NCI-H1694 treated with DMSO at 0.1 percent for 48 hours (cell line): ENCODE measurements at places on chromosomes 4 and X.

DNA sequence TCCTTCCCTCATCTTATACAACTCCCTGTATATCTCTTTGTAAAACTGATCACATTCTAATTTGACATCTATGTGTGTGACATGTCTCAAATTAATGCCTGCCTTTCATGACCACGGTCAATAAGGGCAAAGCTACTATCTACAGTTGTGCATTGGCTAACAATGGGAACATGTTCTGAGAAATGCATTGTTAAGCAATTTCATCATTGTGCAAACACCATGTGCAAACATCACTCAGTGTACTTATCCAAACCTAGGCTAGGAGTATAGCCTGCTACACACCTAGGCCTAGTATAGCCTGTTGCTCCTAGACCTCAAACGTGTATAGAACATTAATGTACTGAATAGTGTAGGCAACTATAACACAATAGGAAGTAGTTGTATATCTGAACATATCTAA, 95.0 kb downstream of the BANK1 start:
- DNase-seq, result no peak

DNA sequence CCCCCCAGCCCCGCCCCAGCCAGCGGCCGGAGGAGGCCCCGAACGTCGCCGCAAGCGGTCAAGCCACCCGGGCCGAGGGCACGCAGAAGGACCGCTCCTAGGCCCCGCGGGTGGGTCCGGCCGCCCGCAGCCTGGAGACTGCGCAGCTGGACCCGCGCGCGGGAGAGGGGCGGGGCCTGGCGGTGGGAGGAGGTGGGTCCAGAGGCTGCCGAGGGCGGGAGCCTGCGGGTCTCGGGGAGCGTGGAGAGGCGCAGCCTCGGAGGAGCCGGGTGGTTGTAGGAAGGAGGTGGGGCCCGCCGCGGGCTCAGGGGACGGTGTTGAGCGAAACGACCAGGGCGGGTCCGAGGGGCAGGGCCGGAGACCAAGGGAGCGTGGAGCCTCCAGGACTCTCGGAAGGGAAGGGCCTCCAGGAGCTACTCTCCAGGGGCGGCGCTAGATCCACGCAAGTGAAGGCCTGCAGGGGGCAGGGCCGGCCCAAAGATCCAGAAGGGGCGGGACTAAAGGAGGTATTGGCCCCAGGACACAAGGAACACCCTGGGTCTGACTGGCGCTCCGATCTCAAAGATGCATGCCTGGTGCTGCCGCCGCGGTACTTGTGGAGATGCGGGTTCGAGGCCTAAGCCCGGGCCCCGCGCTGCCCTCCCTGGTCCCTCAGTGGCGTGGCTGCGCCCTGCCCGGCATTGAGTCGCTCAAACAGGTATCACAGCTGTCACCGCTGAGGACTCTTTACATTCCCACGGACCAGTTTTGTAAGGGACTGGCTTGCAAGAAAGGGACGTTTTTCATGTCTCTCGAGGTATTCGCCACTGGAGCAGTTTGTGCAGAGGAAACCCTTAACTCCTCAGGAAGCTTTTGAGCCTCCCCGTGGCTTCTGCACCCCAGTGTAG, 5.9 kb downstream of the TIMM17B start:
- DNase-seq, result peak; percentile 66

- DNase-seq, result no peak
Measured at GRCh38 chr4:126526335-126526734, 1106.4 kb upstream of the INTU start.

- DNase-seq, result no peak
Measured at GRCh38 chr4:10188400-10189004, 71.9 kb upstream of the WDR1 start.

DNA sequence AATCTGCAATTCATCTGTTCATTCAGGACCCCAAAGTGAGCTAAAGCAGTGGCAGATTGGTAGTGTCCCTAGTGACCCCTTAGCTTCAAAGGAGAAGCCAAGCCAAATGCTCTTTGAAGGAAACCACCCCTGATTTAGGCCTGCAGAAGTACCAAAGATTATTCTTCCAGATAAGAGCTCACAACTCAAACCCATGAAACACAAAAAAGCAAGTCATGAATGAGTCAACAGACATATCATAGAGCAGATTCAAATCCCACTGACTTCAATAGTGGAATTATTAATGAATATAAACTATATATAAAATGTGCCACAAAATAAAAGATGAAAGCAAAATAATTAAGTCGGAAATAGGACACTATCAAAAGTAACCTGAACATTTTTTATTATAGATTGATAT, 197.6 kb downstream of the SCFD2 start:
- no peak for DNase-seq

DNA sequence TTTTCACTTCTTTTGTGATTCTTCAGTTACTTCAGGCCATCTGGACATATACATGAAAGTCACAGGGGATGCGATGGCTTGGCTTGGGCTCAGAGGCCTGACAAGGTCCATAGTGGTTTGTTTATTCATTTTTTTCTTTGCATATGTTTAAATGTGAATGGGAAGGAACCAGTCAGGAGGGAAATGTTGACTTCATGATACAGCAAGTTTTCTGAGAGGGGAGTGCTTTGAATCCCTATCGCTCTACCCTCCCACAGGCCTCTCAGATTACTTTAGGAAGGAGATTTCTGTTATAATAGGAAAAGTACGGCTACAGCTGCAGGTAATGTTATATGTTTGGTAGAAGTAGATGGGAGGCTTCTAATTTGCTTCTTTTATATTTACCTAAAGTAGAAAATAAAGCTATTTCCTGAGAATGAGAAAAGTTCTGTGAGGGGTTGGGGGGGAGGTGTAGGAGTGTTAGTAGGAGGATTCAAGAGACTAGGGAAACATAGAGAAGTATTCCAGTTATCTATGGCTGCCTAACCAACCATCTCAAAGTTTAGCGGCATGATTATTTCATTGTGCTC, 322.9 kb downstream of the RAPGEF2 start:
- no peak for DNase-seq

GRCh38 chrX:64204701-64205440, 637 bp downstream of the AMER1 start:
- peak; percentile 2 for DNase-seq

GRCh38 chrX:102739657-102740056, 19.1 kb downstream of the GPRASP3 start:
- no peak for DNase-seq

GRCh38 chr4:183838987-183839712, 66.0 kb upstream of the STOX2 start:
- DNase-seq, result peak; percentile 67

DNA sequence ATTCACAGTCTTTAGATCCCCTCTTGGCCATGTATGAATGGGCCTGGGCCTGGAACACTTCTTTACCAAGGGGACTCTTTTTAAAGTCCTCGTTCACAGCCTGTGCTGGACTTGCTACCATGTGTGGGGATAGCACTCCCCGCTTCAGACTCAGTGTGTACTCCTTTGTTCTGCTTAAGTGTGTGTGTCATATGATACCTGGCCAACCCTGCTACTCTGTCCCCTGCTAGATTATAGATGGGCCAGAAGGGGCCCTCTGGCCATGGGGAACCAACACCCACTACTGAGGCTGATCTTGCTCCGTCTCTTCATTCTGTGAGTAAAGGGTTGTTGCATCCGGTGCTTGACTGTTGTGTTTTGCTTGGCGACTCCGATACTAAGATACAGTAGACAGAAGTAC, 8.0 kb downstream of the CCDC110 start:
- no peak for DNase-seq

- DNase-seq, result no peak
Measured at GRCh38 chr4:139738846-139739613, 73.4 kb downstream of the MGST2 start.

DNA sequence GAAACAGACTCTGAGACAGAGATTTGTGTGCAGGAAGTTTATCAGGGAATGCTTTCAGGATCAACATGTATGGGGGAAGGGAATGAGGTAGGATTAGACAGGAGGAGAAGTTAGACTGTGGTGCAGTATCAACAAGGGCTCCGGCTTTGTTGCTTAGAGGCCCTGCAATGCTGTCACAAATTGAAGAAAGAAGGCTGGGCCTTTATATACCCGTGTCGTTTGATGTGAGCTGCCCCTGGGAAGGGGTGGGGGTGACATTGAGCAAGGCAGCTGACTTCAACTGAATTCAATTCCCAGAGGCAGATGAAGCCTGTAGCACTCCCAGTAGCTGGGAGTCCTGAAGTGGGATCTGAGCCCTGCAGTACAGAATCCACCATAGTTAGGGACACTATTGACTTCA, 29.5 kb upstream of the USP9X start:
- DNase-seq, result no peak

GRCh38 chr4:56118845-56119244, 170.1 kb downstream of the CEP135 start:
- no peak for DNase-seq

GRCh38 chr4:83604321-83604720, 68.4 kb downstream of the GPAT3 start:
- no peak for DNase-seq

- no peak for DNase-seq
Measured at GRCh38 chr4:166432125-166432524, 559.1 kb downstream of the TLL1 start.

DNA sequence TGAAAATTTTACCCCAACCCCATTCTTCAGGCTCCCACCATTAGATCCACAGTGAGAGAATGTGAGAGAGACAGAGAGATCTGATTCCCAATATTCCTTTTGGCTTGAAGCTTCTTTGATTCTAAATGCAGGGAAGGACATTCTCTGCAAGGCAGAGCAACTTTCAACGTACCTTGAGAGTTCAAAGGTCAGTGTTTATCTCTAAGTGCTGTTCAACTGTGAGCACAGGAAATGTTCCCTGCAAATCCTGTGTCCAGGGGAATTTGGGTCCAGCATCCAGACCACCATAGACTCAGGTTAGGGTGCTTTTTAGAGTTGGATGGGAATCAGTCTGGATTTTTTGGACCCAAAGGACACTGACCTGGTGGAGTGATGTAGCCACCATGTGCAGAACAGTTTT, 97.4 kb downstream of the NHS start:
- DNase-seq, result no peak
